ENCODE measurements at places on chromosomes 11 and 22.

DNA sequence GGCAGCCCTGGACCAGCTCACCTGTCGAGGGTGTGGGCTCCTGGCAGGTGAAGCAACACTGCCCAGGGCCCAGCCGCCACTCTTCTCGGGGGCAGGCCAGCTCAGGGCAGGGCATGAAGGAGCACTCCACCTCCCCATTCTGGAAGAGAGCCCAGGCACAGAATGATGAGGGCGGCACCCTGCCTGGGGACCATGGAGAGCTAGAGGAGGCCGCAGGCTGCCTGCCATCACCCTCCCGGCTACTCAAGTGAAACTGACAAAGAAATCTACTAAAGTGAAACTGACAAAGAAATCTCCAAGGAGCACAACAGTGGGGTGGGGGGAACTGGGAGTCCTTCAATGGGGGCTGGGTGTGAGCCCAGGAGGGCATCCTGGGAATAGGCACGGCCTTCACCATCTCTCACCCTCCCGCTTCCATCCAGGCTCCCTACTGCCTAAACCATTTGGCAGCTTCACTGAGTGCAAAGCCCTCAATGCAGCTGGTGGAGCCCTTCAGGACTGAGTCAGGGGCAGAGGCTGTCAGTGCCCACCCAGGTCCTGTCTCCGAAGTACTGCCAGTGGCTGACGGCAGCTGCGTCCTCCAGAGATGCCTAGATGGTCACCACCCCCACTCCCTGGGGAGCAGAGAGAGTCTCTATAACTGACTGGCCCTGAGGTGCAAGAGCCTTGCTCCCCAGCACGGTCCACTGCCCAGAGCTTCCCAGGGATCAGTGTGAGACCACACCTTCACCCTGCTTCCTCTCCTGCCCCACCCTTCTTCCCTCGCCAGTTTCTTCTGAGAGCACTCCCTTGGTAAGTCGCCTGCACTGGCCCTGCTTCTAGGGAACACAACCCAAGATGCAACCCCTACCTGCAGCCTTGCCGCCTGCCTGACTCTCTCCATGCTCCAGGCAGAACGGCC, 21.7 kb downstream of the VWCE start:
- no peak for DNase-seq

GRCh38 chr11:46982797-46983452, 46.4 kb downstream of the CSTPP1 start:
- no peak for DNase-seq

GRCh38 chr11:88203604-88204003, 28.4 kb upstream of the RAB38 start:
- no peak for DNase-seq

GRCh38 chr11:27292637-27293010, 70.4 kb downstream of the CCDC34 start:
- no peak for DNase-seq

DNA sequence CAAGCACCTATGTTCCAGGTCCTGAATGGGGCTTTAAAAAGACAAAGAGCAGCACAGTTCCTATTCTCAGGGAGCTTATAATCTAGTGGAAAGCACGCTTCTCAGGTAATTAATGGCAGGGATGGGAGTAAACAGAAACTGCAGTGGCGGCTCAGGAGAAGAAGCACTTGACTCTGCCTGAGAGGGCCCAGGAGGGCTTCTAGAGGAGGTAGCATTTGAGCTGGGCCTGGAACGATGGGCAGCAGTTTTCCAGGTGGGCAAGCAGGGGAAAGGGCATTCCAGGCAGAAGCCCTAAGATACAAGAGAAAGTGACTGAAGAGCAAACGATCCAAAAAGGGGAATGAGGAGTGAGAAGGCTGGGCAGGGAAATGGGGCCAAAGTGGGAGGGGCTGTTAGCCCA, 37.1 kb upstream of the CHST1 start:
- no peak for DNase-seq

DNA sequence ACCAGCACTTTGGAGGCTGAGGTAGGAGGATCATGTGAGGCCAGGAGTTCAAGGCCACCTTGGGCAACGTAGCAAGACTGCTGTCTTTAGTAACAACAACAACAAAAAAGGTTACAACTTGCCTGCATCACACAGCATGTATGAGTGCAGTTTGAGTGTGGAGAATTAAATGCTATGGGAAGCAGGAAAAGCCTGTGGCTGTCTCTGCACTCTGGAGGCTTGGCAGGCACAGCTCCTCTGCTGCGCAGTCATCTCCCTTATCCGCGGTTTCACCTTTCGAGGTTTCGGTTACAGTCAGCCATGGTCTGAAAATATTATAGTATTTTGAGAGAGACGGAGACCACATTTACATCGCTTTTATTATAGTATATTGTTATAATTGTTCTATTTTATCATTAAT, 2.9 kb downstream of the MICAL2 start:
- no peak for DNase-seq

- no peak for DNase-seq
Measured at GRCh38 chr11:13972043-13972910, 9.8 kb downstream of the SPON1 start.

DNA sequence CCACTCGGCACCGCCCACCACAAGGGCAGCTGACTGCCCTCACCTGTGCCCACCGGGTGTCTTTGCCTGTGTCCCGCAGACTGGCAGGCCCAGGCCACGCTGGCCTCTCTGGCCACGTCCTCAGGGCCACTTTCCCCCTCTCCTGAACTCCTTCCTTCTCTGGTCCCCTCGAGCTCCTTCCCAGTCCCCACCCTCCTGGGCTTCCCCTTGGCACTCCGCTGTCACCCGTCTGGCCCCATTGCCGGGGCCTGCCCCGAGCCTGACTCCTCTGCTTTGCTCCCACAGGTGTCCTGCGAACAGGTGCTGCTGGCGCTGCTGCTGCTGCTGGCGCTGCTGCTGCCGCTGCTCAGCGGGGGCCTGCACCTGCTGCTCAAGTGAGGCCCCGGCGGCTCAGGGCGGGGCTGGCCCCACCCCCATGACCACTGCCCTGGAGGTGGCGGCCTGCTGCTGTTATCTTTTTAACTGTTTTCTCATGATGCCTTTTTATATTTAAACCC, 14.2 kb downstream of the MCAT start:
- DNase-seq, result peak; percentile 76

DNA sequence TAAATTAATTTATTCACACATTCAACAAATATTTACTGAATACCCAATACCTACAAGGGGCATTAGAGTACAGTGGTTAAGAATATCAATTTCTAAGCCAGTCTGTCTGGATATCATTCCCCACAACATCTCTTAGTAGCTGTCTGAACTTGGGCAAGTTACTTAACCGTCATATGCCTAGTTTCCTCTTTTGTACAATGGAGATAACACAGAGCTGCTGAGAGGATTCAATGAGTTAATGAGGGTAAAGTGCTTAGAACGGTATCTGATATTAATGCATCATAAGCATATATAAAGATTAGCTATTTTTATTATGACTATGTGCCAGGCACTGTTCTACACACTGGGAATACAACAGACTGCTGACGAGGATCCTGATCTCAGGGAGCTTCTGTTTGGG, 116.4 kb downstream of the APOL5 start:
- DNase-seq, result no peak

GRCh38 chr11:60921259-60921658, 3.0 kb upstream of the TMEM132A start:
- DNase-seq, result no peak

DNA sequence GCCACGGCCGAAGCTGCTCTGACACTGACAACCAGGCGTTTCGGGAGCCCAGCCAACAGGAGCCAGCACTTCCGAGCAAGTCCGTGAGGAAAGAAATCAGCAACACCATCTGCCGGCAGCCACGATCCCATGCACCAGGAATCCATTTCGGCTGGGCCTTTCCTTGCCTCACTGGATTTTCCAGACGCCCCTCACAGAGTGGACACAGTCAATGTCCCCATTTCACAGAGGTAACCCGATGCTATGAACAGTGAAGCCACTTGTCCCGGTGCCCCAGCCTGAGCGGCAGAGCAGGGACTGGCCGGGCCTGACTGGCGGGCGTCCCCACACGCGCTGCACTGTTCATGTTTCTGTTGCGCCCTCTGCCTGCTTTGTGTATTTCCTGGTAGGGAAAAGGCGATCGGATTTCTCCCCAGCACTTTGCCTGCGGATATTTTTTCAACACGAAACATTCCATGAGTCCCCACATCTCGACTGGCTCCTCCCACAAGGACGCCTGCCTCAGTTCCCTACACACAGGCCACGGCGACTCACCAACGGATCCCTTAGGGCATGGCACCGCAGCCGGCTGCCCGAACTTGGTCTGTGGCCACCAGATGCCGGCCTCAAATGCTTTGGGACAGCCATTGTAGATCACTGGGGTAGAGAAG, 55.3 kb downstream of the TRMU start:
- DNase-seq, result no peak

DNA sequence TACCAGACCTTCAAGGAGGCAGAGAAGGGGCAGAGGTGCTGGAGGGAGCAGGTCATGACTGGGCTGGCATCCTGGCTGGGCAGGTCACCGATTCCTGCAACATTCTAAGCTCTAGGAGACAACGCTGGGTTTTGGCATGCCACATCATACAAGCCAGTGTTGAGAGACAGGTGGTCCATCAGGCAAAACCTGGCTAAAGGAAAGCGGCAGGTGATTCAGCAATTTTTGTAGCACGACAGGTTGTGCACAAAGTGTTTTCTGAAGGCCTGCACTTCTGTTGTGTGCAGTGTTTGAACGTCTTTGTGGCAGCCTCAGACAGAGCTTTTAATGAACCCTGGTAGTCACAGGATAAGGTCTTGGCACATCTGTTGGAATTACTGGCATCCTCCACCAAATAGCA, 69.9 kb upstream of the BID start:
- DNase-seq, result no peak

DNA sequence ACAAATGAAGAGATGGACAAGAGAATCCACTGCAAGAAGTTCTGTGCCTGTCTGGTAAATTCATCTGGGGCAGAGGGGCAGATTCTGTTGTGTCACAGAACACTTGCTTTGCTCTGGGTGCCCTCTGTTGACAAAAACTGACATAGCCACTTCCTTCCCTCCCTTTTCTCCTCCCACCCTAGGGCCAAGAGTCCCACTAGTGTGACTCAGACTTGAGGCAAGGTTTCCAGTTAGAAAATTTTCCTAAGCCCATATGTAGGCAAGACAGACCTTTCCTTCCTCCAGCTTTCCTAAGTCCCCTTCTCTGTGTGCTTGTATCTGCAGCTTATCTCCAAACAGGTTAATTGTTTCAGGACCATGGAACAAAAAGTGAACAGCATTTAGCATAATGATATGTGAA, 106.8 kb downstream of the RBFOX2 start:
- DNase-seq, result peak; percentile 87

DNA sequence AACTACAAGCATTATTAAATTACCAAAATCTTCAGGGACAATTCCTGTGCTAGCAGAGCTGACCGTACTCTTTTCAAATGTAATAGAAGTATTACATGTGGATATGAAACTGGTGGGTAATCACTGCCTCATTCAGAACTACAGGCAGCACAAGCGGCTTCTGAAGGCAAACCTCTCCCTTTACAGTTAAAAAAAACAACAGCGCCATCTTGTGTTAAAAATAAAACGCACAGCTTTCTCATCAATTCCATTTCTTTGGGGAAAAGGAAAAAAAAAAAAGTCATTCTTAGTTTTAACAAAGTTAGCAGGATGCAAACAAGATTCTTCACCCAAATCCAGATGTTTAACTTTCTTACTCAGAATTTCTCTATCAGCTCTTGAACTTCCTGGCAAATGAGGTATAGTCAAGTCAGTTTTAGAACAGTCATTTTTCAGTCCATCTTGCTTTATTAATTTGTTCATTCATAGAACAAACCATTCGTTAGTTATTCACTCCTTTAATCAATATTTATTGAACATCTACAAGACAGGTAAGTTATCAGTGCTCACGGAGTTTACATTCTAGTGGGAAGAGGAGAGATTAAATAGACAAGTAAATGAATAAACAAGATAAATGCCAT, 331.8 kb upstream of the MPPED2 start:
- peak; percentile 81 for DNase-seq

DNA sequence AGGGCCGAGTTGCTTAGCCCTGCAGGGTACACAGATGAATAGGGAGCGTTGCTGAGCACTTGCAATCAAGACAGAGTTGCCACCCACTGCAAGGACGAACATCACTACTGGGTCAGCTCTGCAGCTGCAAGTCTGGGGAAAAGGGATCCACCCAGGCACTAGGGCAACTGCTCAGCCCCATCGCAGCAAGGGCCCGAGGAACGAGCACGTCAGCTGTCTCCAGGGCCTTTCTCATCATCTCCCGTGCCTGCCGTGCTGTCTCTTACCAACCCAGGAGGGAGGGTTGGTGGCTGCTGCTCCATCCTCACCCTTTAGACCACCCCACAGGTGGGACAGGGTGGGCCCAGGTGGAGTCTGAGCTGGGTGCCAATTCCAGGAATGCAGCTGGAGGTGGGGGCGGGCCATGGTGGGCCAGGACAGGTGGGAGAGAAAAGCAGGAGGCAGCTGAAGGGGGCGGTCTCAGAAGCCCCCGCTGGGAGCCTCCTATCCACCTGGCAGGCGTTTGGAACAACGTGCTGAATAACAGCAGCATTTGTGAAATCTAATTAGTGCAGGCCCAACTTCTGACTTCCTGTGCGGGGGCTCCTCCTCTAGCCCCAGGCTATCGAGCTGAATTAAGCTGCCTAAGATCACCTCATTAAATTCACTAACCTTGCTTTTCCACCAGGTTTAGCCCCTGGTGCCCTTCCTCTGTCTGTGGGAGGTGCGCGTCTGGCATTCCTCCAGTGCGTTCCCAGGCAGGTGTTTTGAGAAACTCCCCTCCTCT, 252.5 kb downstream of the ST3GAL4 start:
- DNase-seq, result no peak

DNA sequence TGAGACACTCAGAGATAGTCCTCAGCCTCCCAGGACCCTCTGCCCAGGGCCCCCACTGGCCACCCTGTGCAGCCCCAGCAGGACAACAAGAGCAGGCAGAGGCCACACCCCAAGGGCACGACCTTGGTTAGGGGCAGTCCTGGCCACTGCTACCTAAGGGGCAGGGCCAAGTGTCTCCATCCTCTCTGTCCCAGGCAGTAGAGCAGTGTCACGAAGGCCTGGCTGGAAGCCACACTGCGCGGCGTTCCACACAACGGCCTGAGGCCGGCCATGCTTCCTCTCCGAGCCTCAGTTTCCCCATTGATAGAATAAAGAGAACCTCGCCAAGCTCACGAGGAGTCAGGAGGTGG, 1074.3 kb downstream of the BRD1 start:
- peak; percentile 3 for DNase-seq

DNA sequence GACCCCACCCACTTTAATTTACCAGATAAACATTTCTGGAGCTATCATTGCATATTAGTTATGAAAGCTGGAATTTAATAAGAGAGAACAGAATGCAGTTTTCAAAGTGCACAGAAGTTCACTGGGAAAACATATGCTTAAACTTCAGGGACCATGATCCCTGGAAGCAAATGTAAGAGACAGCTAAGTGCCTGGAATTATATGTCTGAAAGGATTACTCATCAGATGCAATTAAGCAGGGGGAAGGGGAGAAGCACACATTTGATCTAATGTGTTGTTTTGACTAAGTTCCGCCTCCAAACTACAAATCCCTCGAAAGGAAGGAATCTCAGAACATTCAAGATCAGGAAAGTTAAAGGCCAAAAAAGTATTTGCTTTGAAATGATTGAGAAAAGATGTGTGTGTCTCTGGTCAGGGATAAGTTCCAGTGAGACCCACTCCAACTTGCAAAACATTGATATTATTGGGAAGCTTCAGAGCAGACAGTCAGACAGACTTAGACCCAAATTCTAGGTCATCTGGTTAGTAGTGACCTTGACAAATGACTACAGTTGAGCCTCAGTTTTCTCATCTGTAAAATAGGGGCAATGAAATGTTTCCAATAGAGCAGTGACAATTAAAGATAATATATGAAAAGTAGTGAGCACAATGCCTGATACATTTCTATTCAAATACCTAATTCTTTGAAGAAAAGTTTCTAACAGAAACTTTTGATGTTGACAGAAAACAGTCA, 147.6 kb downstream of the ME3 start:
- peak; percentile 44 for DNase-seq
